ENCODE measurements at places on chromosomes 2 and 18.

DNA sequence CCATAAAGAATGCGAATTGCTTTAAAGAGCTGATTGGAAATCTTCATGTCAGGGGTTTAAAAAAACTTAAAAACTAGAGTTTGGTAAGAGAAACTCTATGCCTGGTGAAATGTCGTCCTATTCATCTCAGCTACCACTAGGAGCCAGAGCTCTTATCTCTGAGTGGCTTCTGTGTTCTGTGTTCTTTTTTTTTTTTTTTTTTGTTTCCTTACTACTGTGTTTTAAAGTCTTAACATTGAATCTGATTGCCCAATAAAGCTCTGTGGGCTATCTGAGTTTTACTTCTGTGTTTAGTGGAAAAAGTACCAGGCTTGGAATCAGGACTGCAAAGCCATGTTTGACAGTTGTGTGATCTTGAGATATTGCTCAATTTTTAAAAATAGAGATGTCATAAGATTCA lies 494.8 kb downstream of the RIT2 start:
- DNase-seq, result no peak

DNA sequence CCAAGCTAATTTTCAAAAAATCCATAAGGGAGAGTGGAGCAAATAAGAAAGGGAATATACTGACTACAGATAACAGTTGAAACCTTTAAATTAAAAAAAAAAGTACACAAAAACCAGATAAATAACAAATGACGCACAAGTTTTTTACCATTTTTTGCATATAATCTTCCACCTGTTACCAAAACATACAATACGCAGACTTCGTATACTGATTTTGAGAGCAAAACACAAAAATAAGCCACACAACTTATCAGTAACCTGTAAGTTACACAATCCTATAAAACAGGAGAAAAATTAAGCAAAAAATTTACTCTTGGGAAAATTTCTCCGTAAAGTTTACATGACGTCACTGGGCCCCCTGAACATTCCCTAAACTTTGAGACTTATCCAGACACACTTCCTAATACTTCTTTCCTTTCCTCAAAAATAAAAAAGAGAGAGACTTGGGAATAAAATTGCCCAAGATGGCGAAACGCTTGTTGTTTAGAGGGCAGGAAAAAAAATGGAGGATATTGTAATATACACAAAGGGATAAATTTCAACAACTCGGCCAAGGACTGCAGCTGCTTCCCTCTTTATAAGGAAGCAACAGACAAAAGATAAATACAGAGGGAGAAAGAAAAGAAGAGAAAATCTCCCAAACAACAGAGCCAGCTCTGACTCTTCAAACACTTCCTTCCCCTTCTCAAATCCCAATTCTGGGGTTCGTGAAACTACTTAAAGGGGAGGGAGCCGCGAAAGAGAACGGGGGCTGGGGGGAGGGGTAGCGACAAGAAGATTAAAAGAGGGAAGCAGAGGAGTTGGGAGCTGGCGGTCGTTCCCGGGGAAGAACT lies 1.6 kb downstream of the BAZ2B start:
- peak; percentile 56 for DNase-seq

DNA sequence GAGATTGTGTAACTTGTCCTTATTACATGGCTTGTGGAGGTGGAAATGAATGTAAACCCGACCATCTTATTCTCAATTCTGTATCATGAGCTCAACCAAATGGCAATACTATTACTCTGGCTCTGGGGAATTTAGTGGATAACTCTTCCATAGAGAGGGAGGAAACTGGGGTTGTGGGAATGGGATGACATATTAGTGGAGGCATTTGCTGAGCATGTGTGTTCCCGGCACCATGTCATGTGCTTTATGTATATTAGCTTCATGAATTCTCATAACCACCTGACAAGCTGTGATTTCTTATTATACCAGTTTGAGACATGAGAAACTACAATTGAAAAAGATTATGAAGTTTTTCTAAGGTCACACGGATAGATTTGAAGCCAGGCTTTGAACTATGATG lies 112.8 kb upstream of the TMEFF2 start:
- no peak for DNase-seq

GRCh38 chr18:41075212-41075611 lies 879.8 kb upstream of the PIK3C3 start:
- no peak for DNase-seq

DNA sequence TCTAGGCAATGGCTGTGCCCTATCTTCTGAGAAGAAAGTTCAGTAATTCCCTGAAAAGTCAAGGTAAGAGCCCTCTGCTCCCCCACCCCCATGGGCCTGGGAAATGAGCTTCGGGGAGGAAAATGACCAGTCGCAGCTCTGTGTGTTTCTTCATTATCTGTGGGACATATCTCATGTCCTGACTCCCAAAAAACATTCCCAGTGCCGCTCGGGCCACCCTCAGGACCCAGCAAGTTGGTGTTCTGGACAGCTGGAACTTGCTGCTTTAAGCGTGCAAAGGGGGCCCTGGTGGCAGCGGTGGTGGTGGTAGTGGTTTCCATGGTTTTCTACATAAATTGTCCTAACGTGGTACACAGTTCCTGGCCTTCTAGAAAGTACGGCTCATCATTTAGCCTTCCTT lies 17.2 kb upstream of the PRLH start:
- DNase-seq, result no peak

DNA sequence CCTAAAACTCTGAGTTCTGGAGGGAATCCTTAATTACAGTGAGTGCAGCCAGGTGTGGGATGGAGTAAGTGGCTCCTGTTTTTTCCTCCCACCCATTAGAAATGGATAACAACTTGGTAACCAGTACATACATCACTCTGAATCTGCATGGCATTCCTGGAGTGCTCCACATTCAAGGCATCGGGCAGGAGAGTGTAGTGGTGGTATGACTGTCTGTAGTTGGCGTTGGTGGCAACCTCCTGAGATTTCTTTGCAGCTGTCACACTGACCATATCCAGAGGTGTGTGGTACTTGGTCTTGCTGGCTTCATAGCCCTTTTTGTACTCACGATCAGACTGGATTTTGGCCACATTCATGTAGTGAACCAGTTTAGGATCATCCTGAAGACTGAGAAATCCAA lies 68.3 kb downstream of the NEB start:
- DNase-seq, result no peak
